ENCODE measurements at places on chromosomes 5 and 9.

DNA sequence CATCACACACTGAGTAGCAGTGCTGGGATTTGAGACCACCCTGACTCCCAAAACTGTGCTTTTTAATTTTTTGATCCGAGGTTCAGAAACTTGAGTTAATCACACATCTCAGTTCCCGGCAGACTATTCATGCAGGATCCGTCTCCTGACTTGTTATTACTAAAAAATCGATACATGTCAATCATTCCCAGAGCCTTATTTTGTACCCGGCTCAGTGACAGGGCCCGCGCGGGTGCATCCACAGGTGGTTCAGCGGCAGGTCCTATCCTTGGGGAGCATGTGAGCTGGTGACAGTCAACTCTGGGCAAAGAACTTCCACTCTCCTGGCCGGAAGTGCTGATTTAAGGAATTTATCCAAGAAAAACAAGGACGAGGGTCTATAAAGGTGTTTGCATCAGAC, 95.9 kb upstream of the MVB12B start:
- no peak for DNase-seq

DNA sequence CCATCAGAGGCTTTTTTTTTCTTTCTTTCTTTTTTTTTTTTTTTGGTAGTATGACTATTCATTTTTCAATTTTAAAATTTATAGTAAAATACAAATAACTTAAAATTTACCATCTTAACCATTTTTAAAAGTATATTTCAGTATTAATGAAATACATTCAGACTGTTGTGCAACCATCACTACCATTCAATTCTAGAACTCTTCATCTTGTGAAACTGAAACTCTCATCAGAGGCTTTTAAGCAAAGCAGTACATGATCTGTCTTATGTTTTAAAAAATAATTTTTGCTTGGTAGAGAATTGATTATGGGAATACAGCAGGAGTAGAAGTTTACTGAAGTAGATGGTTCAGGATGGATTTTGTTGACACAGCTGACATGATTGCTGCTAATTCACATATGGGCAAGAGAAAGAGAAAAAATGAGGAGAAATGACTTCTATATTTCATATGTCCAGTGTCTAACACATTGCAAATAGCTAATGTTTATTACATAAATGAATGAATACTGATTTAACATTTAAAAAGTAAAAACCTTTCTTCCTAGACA, 13.4 kb downstream of the ELOVL7 start:
- DNase-seq: no peak

GRCh38 chr9:9002826-9003583, 1203.4 kb upstream of the DMAC1 start:
- peak; percentile 8 for DNase-seq

- DNase-seq: no peak
Observed at GRCh38 chr5:56328753-56329560, 95.8 kb upstream of the ANKRD55 start.

GRCh38 chr5:68178579-68178978, 37.0 kb upstream of the PIK3R1 start:
- DNase-seq: no peak

DNA sequence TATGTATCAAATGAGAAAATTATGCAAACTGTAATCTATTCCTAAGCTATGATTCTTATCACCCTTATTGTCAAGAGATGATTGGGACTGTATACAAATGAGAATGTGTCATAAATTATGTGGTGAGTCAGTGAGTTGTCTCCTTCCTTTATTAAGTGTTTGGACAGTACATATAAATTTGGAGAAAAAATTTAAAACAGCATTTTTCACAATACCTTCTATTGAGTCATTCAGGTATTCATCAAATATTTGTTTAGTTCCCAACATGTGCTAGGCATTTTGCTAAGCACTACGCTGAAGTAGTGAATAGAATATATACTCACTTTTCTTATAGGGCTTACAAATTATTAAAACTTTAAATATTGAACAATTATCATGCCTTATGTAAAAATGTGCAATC, 36.3 kb upstream of the PTPRD start:
- no peak for DNase-seq

- no peak for DNase-seq
Observed at GRCh38 chr9:109846776-109847175, 66.8 kb downstream of the PALM2AKAP2 start.

DNA sequence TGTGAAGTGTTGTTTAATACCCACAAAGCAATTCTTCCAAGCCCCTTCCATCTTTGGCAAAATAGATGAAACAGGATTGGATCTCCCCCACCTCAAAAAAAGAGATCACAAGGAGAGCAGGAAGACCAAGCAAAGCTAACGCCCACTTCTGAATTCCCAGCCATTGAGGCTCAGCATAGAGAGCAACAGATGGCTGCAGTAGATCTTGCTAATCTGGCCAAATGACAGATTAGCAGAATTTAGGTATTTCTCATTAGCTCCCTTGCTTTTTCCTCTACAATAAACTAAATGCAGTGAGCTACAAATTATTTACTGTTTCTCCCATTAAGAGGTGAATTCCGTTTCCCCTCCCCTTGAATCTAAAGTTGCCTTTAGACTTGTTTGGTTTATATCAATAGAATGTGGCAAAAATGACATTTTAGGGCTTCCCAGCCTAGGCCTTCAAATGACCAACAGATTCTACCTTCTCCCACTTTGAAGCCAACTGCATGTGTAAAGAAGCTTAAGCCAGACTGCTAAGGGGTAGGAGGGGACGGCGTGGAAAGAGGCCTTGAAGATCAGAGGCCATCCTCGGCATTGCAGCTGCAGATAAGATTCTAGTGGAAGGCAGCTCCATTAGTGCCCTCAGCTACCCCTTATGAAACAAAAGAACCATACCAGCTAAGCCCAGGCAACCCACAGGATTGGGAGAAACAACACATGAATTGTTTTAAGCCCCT, 56.8 kb upstream of the CPEB4 start:
- no peak for DNase-seq

DNA sequence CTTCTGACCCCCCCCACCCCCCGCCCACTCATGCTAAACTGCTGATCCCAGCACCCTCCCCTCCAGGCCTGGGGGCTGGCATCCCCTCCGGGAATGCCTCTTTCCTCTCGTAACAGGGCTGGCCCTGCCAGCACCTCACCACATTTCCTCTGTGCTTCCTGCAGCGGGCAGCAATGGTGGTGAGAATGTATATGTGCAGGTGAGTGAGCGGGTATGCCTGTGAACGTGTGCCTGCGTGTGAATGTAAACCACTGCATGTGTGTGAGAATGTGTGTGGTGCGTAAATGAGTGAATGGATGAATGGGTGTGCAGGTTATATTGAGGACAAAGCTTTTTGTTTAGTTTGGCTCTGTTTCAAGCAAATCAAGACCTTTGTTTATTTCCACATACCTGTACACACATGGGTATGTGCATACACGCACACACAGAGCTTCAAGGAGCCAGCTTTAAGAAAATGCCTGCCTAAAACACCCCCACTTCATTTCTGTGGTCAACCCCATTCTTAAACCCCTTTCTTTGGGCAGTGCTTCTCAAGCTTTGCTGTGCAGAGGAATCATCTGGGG, 95.7 kb upstream of the SHB start:
- DNase-seq: no peak

DNA sequence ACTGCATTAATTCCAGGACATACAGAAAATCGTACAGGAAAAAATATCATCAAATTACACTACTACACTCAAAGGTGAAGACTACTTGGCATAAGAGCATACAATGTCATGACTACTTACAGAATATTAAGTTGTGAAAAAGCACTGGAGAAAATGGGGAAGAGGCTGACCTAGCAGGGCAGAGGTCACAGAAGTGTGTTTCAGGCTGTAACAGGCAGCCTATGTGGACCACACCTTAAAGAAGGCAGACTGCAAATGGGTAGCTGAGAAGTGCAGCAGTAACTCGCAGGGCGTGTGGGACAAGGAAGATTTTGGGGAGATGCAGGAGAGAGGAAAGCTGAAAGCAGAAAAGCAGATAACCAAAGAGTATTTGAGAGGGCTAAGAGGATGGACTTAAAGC, 167.0 kb upstream of the PIK3R1 start:
- no peak for DNase-seq

- no peak for DNase-seq
Observed at GRCh38 chr9:101738566-101739183, at the start of gene GRIN3A. GRIN3A (minus strand) TSS chr9:101738647; CDS start chr9:101737979, 668 bp downstream.

DNA sequence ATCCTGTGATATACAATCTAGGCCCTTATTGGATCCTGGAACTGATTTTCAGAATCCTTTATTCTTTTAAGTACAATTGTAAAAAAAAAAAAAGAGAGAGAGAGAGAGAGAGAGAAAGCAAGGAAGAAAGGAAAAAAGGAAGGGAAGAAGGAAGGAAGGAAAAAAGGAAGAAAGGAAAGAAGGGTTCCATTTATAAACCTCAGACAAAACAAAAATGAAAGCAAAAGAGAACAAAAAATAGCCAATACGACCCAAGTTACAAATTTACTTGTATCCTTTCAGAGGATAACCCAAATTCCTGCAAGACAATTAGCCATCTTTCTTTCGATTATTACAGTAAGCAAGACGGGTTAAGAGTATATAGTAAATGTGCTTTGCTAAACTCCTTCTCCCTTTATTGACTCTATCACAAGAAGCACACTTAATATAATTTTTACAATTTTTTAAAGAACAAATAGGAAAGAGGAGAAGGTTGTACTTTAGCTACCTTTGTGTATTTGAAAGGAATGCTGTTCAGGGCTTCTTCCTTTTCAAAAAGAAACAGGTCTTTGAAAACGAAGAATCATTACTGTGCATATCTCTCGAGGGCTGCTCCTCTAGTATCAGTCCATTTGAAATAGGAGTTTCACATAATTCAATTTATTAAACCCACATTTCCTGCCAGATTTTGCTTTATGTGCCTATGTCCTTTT, 543.3 kb downstream of the RAB3C start:
- no peak for DNase-seq

DNA sequence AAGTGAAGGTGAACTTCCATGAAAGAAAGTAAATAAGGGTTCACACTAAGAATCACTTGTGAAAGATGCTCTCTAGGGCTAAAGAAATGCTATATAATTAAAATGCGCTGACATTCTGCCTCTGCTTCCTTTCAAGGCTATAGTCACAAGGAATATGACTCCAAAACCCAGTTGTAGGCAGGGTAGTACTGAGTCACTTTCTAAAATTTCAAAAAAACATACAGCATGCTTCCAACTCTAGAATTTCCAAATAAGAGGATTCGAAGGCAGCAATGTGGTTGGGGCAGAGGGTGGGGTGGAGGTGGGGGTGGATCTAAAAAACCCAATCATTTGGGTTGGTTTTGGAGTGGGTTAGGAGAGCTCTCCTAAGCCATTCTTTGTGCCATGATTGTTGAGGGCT, 84.6 kb downstream of the HMHB1 start:
- DNase-seq: no peak

GRCh38 chr9:100999906-101000544, 28.5 kb upstream of the PLPPR1 start:
- DNase-seq: no peak

- DNase-seq: no peak
Observed at GRCh38 chr5:160976181-160976580, 124.2 kb upstream of the ATP10B start.

DNA sequence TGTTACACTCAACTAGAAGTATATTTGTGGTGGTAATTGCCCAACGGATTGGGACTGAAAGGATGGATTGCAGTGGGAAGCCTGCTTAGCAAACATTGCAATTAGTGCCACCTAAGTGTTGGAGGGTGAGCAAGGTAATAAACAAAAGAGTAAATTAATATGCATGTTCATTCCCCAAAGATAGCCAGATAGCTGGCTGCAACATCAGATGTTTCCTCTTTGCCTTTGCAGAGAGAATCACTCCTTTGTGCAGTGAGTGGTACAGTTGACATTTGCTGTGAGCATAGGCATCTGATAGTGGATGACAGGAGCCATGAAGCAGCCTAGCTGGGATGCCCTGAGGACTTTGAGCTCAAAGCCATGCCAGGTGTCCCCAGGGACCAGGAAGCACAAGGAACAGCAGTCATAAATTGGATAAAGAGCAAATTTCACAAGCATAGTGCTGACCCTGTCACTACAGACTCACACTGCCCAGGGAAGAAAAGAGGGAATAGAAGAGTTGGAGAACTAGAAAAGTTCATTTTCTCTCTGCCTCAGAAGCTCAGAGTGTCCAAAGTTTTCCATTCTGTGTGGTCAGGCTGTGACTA, 336.1 kb upstream of the SLC30A5 start:
- DNase-seq: no peak

GRCh38 chr5:96651047-96651446, 11.1 kb upstream of the CAST start:
- no peak for DNase-seq

DNA sequence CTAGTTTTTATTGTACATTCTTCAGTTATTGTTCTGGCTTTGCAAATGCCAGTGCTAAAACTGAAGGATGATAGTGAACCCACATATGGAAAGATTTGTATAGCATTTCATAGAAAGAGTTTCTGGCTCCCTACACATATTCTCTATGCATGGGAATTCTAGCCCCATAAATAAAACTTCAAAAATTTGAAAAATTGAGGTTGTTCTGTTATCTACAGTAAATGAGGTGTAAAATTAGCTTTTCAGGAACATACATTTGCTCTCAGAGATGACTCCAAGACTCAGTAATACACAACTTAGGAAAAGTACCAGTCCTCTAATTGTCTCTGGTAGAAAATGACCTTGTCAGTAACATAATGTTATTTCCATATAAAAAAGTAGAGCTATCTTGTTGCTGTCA, 80.2 kb upstream of the DPYSL3 start:
- no peak for DNase-seq

DNA sequence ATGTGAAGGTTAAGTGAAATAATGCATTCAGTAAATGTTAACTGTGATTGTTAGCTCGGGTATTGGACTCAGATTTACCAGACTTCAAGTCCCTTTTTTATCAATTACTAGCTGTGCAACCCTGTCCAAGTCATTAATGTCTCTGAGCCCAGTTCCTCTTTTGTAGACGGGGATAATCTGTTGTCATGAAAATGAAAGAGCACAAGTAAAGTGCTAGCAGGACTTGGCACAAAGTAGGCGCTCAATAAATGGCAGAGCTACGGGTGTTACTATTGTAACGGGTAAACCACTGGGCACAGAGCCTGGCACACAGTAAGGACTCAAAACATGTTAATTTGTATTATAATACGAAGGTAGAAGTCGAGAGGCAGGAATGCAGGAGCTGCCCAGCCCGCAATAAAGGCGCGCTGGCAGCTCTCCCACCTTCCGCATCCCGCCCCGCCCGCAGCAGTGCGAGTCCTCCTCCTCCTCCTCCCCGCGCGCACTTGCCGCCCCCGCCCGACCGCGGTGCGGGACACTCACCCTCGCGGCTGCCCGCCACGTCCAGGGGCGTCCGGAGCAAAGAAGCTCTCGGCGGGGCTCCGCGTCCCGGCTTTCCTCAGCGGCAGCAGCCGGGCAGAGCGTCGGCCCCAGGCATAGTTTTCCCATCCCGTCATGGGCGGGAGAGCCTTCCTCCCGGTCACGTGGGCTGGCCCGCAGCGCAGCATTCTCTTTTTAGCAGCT, at the start of gene C1QTNF2:
Gene C1QTNF2, minus strand, starts transcription at position 637 of the 723 bp plus-strand sequence. CDS start 15,615 bp downstream, outside the sequence.
- DNase-seq: no peak

All from Kasumi-1 (cell line).